HEK293T (cell line): ENCODE measurements at places on chromosomes 1 and 21.
A peak's percentile ranks its signal among the peaks of the same experiment; 100 is the strongest.

DNA sequence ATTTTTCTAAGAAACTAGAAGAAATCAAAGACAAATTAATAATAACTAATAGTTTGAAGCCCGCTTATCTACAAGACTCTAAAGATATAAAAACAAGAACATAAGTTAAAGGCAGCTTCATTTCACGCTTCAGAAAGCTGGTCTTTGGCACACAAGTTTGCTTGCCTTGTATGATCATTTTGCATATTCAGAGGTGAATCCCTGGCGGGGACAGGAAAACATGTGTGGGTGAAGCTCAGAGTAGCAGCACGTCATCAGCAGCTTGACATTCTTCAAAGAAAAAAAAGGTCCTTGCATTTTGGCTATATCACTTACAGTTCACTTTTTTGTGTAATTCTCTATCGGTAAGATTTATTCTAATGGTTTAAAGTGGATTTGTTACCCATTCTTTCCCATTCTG is 1911.8 kb downstream of the MRPL39 start:
- DNase-seq, result no peak

DNA sequence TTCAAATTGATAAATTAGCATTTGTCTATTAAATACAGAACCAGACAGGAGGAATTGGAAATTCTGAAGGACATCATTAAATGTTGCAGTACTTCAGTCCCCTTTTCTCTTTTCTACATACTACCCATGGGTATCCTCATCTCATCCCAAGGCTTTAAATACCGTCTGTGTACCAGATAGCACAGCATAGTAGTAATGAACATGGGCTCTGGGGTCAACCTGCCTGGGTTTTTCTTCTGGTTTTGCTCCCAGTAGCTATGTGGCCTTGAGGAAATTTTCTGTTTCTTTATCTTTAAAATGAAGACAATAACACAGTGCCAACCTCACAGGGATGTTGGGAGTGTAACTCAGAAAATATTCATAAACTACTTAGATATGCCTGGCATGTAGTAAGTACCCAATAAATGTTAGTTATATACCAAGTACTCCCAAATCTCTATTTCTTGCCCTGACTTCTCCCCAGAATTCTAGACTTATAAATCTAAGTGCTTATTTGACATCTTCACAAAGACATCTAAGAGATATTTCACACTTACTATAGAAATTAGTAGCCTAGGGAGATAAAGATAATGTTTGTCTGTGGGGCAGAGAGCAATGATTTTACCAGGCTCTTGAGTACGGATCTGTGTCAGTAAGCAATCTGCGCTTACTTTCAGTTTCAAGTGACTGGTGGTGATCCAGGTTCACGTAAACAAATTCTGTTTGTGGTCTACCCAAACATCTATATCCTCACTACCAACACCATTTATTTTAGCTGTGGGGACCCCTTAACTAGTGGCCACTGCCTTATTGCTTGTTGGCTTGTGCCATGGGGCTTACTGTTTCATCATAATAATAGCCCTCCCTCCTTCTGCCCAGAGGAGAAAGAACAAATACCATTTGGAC is 37.3 kb downstream of the VANGL2 start:
- no peak for DNase-seq

GRCh38 chr1:159786966-159787365 is 6.2 kb downstream of the DUSP23 start:
- no peak for DNase-seq

- DNase-seq, result no peak
Observed at GRCh38 chr1:104156738-104157137, 407.0 kb downstream of the AMY1C start.

GRCh38 chr1:154851392-154852177 is 18.5 kb downstream of the KCNN3 start:
- DNase-seq, result peak; percentile 48

- no peak for DNase-seq
Observed at GRCh38 chr1:244862354-244862698, 2.0 kb downstream of the HNRNPU start.

DNA sequence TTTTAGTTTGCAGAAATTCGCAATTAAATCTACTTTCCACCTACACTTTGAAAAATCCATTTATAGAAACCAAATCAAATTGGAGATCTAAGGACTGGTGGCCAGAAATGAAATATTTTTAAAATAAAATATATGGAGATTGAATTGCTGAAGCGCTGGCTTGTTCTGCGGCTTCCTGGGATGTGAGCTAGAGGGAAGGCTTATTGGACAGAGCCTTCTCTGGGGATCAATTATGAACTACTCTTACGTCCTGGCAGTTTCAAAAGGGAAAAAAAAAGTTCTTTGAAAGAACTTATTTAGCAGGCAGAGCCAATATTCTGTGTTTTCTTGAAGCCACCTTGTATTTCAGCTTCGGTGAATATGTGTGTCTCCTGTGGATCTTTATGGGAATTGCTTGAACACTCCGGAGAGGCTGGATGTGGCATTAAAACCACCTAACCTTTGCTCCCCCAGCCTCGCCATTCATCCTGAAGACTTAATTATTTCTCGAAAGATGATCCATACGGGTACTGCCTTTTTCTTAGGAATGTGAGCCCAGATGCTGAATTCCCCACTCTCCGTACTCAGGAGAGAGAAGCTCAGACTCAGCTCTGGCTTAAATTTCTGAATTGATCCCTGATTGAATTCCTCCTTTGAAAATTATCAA is 478.9 kb upstream of the VAMP3 start:
- no peak for DNase-seq

- DNase-seq, result no peak
Observed at GRCh38 chr1:224259986-224260385, 70.0 kb downstream of the NVL start.

DNA sequence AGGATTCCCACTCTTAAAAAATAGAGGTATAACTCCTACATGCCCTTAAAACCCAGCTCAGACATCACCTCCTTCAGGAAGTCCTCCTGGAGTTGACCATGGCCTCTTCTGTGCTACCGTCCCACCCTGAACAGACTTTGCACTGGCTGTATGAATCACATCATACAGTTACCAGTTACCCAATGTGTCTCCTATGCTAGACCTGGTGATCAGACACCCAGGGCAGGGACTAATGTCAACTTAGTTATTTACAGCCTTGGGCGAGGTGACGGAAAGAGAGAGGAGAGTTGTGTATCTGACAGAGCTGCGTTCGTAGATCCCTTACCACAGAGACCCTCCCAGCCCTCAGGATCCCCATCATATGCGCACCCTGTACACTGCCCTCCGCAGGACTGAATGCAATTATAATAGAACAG is 72.7 kb downstream of the SLC66A1 start:
- DNase-seq, result no peak

DNA sequence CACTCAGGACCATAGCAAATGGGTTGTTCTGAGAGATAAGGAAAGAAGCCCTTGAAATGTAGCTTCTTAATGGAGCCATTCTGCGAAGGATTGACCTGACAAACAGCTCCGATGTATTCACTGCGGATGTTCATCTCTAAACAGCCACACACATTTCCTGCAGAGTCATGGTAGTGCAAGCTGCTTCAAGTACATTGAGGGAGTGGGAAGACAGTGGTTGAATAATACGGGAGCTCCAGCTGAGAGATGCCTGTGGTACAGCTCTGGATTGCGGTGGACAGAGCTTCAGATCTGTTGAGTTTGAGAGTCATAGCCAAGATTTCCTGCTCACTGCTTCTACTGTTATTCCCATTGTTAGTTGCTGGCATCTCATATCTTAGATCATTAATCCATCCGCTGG is 86.6 kb downstream of the ZBTB18 start:
- DNase-seq, result no peak
